ENCODE measurements at places on chromosomes 7 and 10.
A peak's percentile ranks its signal among the peaks of the same experiment; 100 is the strongest.

- no peak for DNase-seq
Measured at GRCh38 chr10:6737080-6737641, 157.1 kb upstream of the PRKCQ start.

- no peak for DNase-seq
Measured at GRCh38 chr7:12642508-12642907, 44.9 kb upstream of the ARL4A start.

DNA sequence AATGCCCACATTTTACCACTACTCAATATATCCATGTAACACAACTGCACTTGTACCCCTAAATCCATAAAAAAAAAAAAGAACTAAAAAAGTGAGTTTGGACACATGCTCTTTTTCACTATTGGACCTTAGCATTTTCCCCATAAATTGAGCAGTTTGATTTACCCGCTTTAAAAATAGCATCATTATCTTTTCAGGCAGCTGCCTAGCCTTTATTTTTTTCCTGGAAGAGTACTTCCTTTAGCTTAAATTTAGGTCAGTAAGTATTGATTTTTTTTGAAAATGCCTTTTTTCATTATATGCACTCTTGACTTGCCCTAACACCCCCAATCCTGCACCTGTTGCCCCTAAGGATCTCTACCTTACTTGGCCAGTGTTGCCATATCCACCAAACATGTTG, 5.3 kb upstream of the NT5C3A start:
- no peak for DNase-seq

- peak; percentile 8 for DNase-seq
Measured at GRCh38 chr10:129852829-129853561, 111.1 kb downstream of the EBF3 start.

Measured in kidney capillary endothelial cell (primary cell).